ENCODE measurements at places on chromosomes 16 and 17. TPM values are rescaled to one million over a fixed set of nuclear protein-coding genes. Genes with fewer than 3 reads are reported as not detected.
A peak's percentile ranks its signal among the peaks of the same experiment; 100 is the strongest.

DNA sequence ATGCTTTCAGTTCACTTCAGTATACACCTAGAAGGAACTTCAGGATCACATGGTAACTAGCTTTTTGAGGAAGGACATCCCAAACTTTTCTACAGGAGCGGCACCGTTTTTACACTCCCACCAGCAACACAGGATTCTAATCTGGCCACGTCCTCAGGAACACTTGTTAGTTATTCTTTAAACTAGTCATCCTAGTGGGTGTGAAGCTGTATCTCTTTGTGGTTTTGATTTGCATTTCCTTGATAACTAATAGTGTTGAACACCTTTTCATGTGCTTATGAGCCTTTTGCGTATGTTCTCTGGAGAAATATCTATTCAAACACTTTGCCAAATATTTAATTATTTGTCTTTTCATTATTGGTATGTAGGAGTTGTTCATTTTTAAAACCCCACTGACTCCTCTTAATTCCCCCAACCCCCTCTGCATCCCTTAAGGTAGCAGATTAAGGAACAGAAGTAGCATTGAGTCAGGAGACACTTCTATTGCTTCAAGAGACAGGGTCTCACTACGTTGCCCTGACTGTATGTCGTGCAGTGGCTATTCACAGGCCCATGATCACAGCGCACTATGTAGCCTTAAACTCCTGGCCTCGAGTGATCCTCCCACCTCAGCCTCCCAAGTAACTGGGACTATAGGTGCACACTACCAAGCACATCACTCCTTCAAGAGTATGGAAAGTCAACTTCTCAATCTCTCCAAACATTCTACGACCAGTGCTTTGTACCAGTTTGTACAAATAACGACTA lies 25.4 kb downstream of the YWHAE start:
- DNase-seq = no peak

DNA sequence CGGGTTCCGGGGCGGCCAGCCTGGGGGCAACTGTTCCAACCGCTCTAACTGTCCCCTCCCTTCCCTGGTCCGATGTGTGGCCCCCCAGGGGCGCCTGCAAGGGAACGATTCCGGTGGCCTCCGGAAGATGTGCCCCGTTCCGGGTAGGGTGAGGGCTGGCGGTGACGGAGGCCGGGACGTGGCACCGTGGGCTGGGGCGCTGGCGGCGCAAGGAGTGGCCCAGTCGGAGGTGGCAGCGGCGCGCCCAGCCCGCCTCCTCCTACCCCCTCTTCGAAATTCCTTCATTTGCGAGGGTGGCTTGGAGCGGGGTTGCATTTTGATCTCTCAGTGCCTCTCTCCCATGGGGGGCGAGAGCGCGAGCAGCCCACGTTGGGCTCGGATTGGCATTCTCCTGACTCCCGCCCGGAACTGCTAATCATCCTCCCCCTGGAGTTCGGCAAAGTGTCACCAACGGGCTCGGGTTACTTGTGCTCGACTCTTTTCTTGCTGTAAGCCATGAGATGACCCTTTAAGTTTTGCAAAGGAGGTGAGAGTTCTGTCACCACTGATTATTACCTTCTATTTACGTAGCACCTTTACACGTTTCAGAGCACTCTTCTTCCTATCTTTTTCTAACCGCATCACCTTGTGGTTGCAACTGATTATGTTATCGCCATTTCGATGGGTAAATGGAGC lies 622 bp downstream of the NDEL1 start:
- DNase-seq = peak; percentile 68

DNA sequence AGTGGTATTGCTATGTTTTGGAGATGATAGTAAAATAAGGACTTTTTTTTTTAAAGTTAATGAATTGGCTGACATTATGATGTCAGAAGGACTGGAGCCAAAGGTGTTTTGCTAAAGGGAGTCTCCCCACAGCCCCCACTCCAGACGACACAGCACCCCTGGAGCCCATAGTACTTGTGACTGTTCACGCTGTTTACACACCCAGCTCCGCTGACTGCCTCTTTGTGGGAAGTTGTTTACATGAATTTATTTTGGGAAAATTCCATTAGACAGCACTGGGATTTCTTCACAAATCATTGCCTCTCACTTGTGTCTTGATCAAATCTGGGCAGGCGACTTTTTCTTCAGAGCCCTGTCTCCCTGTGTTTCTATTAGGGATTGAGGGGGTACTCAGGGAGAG lies 108.6 kb downstream of the C17orf67 start:
- DNase-seq = no peak

DNA sequence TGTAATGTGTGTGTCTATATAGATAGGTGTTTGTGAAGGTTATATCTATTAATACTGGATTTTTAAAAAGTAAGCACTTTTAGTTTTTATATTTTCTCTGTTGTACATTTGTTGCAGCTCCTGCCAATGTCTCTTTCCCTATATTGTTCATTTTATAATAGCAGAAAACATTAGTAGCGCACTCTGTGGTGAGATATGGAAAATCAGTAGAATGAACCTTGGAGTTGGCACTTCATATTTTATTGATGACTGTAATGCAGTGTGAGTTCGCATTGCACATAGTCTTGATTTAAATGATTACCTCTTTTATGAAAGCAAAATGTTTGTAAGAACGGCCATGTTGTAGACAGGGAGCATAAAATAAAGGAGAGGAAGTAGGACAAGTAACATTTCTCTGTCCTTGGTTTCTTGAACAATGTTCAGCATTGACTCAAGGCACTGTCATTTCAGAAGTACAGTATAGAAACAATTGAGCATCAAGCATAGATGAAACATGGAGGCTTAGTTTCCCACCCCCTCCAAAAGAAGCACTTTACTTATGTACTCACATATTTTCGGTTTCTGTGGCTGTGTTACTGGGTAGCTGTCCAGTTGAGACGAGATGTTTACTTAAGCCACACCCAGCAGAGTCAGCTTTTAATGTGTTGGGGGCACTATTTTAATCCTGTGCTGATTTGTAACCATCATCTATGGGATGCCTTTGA lies 74.0 kb downstream of the TANC2 start:
- no peak for DNase-seq

DNA sequence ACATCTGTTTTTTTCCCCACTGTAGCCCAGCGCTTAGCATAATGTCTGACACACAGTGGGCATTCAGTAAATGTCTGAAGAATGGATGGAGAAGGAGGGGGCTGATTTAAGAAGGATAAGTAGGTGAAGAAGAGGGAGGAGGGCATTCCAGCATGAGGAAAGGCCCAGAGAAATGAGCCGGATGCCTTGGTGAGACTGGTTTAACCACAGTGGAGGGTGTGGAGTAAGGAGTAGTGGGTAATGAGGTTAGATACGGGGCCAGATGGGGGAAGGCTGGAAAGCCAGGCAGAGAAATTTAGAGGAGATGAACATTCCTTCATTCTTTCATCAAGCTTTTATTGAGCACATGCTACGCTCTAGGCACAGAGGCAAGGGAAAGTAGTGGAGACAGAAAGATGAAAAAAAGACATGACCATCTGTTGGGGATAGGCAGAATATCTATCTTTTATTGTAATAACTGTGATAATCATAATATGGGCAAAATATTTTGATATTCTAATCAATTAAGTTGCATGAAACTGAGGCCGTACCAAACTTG lies 43.7 kb upstream of the NFAT5 start:
- peak; percentile 18 for DNase-seq

DNA sequence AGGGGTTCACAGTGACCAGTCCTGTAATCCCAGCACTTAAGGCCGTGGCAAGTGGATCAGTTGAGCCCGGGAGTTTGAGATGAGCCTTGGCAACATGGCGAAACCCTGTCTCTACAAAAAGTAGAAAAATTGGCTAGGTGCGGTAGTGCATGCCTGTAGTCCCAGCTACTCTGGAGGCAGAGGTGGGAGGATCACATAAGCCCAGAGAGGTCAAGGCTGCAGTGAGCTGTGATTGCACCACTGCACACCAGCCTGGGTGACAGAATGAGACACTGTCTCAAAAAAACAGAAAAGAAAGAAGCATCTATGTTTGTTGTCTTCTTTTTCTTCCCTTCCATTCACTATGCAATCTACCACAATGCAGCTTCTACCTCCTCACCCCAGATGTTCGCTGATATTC lies 151.9 kb upstream of the RBL2 start:
- no peak for DNase-seq

DNA sequence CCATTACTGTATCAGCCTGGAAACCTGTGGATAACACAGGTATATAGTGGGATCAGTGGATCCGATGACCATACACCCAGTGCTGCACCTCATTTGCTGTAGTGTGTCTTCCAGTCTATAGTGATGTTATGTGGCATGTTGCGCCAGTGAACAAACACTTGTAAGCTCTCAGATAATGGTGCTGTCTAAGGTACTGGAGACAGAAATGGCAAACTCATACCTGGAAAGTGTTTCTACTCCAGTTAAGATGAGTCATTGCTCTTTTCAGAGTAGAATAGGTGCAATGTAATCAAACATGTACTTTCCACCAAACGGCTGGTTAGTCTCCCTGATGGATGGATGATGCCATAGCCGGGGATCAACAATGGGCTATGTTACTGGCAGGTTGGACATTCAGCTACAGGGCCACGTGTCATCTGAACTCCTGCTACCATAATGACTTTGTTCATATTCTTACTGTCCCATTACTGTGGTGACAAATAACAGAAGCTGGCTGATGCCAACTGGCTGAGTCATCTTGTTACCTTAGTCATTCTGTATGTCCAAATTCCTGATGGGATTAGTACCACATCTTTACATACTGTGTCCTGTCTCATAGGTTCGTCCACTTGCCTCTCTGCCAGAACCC lies 6.3 kb downstream of the CCL11 start:
- DNase-seq = no peak

GRCh38 chr17:18166894-18167293 lies 16.7 kb upstream of the ALKBH5 start:
- no peak for DNase-seq

DNA sequence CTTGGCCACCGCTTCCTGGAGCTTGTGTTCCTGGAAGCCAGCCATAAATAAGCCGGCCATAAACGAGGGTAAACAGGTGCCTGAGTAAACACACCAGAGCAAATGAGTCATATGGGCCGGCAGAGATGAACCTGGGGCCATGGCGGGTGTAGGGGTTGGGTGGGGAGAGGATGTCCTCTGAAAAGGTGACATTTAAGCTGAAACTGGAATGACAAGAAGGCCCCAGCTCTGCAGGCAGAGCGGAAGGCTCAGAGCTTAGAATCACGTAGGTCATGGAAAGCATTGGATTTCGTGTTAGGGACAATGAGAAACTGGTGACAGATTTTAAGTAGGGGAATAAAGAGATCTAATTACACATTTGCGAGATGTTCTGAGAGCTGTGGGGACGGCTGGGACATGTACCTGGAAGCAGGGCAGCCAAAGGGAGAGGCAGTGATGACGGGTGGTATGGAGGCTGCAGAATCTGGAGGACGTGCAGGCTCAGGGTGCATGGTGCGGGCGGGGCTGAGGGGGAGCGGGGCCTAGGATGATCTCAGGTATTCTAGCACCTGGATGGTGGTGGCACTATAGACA lies 8.1 kb upstream of the DNASE1 start:
- DNase-seq = no peak

- DNase-seq = no peak
Measured at GRCh38 chr17:32992321-32993033, 830 bp downstream of the SPACA3 start.

DNA sequence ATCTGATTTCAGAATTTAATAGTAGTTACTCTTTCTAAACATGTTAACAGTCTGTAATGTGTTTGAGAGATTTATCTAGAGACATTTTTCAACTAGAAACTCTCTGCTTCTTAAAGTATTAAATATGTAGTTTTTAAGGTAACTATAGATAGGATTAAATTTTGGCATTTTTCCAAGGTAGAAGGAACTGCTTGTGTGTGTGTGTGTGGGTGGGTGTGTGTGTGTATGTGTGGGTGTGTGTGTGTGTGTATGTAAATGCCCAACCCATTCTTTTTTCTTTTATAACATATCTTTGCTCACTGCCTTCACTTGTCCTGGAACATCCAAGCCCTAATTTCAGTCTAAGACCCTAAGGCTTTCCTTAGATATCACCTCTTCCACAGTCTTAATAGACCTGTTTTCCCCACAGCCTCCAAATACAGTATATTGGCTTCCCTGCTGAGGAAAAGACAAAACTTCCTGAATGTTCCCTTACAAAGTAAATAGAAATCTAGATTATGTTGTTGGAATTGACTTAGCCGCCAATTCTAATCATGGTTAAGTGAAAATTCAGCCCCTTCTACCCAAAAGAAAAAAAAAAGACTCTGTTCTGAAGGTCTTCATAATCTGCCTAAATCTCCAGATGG lies 33.5 kb downstream of the NUP93 start:
- DNase-seq = no peak

- peak; percentile 14 for DNase-seq
Measured at GRCh38 chr16:10885246-10885645, 8.2 kb downstream of the CIITA start.

GRCh38 chr16:60150907-60151306 lies 1416.8 kb upstream of the GOT2 start:
- no peak for DNase-seq

GRCh38 chr16:73737637-73738036 lies 559.0 kb upstream of the PSMD7 start:
- no peak for DNase-seq

GRCh38 chr16:9425236-9425635 lies 333.8 kb downstream of the HAPSTR1 start:
- no peak for DNase-seq

- DNase-seq = no peak
Measured at GRCh38 chr16:81633680-81634379, 145.3 kb upstream of the PLCG2 start.

DNA sequence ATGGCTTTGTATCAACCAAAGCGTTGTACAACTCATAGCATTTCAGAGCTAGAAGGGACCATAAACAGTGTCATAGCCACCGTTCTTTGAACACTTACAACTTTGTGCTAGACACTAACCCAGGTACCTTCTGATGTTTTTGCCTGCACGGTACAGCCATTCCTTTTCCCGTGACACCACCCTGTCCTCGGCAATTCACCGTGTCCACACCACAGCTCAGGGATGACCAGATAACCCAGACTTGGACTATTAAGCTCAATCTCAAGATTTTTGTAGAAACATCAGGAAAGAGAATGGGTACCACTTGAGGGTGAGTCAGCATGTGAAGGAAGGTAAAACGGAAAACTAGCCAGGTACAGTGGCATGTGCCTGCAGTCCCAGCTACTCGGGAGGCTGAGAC lies 9.8 kb upstream of the CBFB start:
- peak; percentile 14 for DNase-seq

CA5A gene
- total RNA-seq = not detected

MAPT gene
- total RNA-seq = 0.57 TPM

PRR11 gene
- 87.5 TPM for total RNA-seq

ASPSCR1 gene
- total RNA-seq = 19.7 TPM

TNK1 gene
- total RNA-seq = 2.7 TPM

FBXO39 gene
- total RNA-seq = not detected

SLX1B gene
- total RNA-seq = 96.1 TPM

APOH gene
- total RNA-seq = not detected

RHOT1 gene
- total RNA-seq = 25.9 TPM

PRR15L gene
- not detected for total RNA-seq

SEZ6L2 gene
- 0.35 TPM for total RNA-seq

ZNF597 gene
- total RNA-seq = 3.1 TPM
